ENCODE measurements at places on chromosomes 1 and 21.

DNA sequence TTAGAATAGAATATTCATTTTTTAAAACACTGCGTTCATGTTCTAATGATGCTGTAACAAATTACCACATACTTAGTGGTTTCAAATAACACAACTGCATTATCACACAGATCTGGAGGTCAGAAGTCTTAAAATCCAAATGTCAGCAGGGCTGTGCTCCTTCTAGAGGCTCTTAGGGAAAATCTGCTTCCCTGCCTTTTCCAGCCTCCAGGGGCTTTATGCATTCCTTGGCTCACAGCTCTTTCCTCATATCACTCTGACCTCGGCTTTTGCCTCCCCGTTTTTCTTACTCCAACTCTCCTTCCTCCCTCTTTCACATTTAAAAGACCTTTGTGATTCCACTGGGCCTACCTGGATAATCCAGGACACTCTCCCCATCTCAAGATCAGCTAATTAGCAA, 18.6 kb upstream of the FMN2 start:
- no peak for DNase-seq

DNA sequence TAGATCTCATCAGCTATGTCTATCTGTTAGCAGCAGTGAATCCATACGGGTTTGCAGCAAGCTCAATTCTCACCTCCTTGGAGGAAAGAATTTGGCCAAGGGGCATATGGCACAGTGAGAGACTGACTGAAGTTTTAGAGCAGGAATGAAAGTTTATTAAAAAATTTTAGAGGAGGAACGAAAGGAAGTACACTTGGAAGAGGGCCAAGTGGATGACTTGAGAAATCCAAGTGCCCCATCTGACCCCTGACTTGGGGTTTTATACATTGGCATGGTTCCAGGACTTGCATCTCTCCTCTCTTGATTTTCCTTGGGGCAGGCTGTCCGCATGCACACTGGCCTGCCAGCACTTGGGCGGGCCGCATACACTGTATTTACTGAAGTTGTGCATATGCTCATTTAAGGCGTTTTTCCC, 9.2 kb upstream of the OSBPL9 start:
- no peak for DNase-seq

DNA sequence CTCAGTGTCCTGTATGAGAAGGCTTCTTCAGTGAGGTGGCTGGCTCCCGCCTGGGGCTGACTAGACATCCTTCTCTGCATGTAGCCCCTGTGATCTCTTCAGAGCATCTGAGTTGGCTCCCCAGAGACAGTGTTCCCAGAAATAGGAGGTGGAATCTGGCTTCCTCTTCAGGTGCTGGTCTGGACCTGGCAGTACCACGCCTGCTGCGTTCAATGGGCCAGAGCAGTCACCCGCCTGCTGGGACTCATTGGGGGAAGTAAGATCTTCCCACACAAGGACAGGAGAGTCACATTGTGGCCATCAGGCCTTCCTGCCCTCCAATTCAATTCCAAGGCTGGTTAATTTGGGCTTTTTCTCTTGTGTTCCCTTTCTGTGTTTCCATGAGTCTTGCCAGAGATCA, 51.0 kb downstream of the ADARB1 start:
- DNase-seq: no peak

DNA sequence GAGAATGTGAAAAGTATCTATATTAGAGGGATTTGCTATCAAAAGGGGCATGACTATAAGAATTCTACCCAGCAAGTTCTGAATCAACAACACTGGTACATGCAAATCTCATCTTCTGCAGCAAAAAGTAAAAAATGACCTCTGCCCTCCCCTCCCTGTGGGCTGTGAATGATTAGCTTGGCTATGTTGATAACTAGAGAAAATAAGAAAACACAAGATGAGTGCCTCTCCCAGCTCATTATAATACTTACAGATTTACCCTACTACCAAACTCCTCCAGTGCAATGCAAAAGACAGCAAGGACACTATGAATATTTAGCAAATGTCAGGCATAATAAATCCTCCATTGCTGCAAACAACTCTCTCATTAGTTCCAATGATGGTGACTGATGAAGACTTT, 102.4 kb downstream of the SLC45A1 start:
- no peak for DNase-seq

GRCh38 chr1:205922314-205922713, 20.9 kb downstream of the SLC26A9 start:
- DNase-seq: no peak

GRCh38 chr1:100037656-100037926, 67.8 kb downstream of the SLC35A3 start:
- DNase-seq: no peak

GRCh38 chr1:227793948-227794816, 21.3 kb upstream of the PRSS38 start:
- DNase-seq: no peak

DNA sequence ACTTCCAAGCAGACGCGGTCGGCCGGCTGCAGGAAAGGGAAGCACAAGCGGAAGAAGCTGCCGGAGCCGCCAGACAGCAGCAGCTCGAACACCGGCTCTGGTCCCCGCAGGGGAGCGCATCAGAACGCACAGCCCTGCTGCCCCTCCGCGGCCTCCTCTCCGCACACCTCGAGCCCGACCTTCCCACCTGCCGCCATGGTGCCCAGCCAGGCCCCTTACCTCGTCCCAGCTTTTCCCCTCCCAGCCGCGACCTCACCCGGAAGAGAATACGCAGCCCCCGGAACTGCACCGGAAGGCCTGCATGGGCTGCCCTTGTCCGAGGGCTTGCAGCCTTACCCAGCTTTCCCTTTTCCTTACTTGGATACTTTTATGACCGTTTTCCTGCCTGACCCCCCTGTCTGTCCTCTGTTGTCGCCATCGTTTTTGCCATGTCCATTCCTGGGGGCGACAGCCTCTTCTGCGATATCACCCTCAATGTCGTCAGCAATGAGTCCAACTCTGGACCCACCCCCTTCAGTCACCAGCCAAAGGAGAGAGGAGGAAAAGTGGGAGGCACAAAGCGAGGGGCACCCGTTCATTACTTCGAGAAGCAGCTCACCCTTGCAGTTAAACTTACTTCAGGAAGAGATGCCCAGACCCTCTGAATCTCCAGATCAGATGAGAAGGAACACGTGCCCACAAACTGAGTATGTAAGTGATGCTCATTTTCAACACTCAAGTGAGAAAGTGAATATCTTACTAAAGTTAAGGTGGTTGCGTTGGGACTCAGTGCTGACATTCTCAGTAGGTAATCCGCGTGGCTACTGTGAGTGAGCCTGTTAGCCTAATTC, 25.5 kb downstream of the UTS2 start:
- DNase-seq: no peak

DNA sequence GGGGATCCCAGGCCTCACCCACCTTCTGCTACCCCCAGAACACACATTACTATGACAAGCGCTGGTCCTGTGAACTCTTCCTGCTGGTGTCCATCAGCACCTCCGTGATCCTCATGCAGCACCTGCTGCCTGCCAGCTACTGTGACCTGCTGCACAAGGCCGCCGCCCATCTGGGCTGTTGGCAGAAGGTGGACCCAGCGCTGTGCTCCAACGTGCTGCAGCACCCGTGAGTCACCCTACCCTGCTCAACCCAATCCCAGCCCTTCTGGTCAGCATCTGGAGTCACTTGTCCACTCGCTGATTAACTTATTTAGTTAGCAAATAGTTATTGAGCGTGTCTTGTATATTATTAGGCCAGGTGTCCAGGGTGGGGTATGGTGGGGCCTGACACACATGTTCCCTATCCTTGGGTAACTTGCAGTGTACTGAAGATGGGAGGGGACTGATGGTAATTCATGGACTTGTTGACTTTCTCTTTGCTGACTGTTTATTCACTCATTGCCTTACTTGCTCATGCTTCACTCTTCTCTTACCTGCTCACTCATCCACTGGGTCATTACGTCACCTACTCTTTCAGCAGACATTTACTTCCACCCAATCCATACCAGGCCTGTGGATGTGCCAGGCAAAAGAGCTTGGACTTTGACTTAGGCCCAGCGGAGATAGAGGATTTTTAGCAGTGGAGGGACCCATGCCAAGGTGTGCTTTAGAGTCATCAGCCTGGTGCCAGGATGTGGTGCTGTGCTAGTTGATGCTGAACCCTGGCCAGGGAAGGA, 12.9 kb upstream of the KPNA6 start:
- no peak for DNase-seq

DNA sequence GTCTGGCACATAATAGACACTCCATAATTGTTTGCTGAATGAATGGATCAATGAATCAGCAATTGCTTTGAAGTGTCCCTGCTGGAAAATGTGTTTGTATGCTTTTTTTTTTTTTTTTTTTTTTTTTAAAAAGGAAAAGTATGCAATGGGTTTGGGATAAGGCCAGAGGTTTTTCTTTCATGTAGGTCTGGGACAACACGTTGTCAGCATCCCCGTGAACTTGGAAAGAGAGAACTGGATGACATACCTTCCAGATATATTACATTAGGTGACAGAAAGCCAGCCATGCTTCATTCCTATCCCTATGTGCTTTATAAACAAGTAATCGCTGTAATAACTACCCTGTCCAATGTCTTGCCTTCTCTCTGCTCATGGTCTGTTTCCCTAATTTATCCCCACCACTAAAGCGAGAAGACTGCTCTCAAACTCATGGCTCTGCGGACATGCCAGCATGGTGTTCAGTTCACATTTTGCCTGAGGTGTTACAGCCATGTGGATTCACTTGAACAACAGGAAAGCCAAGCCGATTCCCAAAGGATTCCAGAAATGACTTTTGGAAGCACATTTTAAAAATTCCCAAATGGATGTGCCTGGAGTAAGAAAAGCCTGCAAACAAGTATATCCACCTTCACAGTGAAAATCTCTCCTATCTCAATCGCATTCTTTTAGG, 34.8 kb upstream of the GREM2 start:
- DNase-seq: no peak

GRCh38 chr1:106406114-106406513, 650.4 kb upstream of the PRMT6 start:
- DNase-seq: no peak

GRCh38 chr1:177964336-177964735, 5.5 kb downstream of the SEC16B start:
- no peak for DNase-seq

DNA sequence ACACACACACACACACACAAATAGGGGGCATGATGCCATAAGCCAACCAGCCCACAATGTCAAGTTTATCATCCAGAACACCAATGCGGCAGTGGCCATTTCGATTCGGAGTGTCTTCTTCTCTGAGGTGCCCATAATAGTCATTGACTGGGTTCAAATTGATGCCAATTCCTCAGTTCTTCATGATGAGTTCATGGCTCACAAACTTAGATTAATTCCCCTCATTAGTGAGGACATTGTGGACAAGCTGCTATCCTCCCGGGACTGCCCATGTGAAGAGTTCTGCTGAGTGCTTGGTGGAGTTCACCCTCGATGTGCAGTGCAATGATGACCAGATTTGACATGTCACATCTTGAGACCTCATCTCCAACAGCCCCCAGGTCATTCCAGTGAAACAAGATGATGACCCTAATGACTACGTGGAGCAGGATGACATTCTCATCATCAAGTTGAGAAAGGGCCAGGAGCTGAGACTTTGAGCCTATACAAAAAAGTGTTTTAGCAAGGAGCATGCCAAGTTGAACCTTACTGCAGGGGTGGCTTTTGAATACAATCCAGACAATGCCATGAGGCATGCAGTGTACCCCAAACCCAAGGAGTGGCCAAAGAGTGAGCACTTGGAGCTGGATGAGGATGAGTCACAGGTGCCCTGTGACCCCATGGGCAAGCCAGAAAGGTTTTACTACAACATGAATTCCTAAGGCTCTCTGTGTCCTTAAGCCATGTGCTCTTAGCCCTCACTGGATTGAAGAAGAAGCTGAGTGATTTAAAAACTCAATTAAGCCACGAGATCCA, 211.6 kb upstream of the SAMSN1 start:
- DNase-seq: no peak

DNA sequence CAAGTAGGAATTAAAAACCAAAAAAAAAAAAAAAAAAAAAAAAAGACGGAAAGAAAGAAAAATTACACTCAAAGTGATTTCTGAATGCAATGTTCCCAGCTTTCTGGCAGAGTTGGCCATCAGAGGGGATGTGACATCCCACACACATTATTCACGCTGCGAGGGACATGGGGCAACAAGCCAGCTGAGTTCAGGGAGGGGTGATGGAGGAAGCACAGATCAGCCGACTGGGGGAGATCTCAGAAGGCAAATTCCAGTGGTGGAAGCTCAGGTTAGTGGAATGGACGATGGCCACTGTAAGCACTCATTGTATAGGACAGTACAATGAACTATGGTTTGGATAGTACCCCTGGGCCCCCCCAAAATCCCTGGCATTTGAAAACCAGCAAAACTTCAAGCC, 311.9 kb downstream of the PCP4 start:
- DNase-seq: no peak

DNA sequence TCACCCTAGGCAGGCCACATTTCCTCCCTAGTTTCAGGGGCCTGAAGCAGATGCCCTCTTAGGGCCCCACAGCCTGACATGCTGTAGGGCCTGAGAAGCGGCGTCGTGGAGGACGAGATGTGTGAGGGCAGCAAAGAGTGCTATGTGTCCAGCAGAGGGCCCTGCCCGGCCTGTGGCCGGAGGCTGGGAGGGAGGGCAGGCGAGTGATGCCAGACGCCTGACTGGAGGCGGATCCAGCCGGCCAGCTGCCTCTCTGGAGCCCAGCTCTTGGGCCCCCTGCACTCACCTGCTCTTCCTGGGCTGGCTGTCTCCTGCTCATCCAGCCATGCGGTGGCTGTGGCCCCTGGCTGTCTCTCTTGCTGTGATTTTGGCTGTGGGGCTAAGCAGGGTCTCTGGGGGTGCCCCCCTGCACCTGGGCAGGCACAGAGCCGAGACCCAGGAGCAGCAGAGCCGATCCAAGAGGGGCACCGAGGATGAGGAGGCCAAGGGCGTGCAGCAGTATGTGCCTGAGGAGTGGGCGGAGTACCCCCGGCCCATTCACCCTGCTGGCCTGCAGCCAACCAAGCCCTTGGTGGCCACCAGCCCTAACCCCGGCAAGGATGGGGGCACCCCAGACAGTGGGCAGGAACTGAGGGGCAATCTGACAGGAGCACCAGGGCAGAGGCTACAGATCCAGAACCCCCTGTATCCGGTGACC, at the start of gene GPR37L1:
Gene GPR37L1, plus strand, starts transcription at position 279 of the 697 bp plus-strand sequence. Its CDS starts 47 bp downstream, at position 326.
- no peak for DNase-seq

DNA sequence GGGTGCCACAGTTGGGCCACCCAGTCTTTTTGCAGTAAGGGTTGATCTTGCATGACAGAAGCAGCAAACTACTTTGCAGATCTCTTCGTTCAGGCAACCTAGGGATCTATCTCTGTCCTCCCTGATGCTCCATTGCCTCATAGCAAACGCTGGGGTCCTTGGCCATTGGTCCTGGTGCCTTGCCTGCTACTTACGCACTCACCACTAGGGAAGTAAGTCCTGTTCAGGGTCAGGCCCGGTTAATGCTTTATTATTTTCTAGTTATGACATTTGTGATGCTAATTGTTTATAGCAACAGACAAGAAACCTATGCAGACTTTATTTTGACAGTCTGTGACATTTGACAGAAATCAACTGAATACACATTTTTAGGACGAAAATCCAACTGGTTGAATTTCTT, 326.5 kb upstream of the FMN2 start:
- DNase-seq: no peak

DNA sequence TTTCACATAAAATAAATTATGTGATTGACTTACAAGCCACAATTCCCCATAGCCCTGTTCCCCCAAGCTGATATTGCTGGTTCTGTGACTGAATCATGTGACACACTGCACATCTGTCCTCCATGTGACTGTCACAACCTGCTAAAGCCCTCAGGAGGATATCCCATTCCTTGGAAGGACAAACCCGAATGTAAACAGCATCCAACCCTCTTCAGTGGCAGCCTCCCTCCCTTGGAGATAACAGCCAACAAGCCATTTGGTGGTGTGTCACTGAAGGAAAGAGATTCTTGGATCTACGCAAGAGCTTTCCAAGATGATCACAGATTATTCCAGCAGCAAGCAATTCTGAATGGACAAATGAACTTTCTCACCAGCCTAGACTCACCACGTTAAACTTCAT, 153.9 kb upstream of the TIAM1 start:
- no peak for DNase-seq
